ENCODE measurements at places on chromosomes 2 and 18. TPM values are rescaled to one million over a fixed set of nuclear protein-coding genes. Genes with fewer than 3 reads are reported as not detected.

DNA sequence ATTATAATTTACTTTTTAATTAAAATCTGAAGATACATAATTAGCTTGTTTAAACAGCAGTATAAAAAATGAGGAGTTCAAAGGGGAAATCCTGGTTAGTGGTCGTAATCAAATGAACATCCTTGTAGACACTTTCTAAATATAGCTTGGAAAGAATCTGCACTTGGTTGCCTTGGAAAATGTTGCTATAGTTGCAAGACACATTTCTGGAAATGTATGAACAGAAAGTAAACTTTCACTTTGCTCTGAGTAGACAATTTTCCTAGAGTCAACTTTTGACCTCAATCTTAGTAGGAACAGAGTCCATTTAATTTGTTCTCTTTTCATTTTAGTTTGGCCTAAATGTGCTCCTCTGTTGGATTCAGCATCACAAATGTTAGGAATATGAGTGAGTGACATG, 38.3 kb downstream of the GCA start:
- no peak for DNase-seq

DNA sequence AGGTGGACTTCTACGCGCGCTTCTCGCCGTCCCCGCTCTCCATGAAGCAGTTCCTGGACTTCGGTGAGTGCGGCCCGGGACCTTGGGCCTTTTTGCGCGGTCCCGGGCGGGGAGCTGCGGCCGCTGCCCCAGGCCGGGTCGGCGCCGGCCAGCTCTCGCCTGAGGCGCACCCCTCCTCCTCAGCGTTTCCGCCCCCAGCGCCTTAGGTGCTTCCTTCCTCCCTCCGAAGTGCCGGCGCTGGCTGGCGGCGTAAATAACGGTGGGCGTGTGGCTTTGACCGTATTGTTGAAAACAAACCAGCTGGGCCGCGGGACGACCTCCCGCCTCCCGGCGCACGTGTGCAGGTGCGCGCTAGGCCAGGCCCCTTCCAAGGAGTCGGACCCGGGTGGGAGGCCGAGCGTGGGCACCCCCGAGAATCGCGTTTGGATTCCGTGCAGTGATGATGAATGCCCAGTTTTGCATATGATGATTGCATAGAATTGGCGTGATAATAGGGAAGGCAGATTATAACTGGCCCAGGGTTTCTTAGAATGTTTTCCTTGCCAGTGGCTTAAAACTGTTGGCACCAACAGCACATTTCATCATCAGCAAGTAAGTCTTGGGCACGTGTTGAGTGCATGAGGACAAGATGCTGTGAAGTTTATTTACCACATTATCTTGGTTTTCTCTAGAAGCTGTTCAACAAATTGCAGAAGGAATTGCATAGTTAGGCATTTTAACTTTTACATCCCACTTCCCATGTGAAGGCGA, 569 bp downstream of the PDK1 start:
- DNase-seq: peak; percentile 63

DNA sequence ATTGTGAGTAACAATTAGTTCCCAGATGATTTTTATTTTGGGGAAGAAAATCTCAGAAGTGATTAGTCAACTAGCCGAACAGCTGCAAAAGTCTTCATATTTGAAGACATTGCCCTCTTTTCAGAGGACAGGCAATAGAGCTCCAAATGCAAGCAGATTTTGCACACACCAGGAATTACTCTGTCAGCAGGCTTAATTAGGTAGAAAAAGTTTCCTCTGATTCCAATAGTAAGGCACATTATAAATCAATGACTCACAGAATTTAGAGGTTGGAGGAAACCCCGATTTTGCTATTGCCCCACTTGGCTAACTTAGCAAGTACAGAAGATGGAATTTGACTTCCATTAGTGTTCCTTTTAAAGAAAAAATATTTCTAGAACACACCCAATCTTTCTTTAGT, 30.7 kb upstream of the SCN1A start:
- no peak for DNase-seq

DNA sequence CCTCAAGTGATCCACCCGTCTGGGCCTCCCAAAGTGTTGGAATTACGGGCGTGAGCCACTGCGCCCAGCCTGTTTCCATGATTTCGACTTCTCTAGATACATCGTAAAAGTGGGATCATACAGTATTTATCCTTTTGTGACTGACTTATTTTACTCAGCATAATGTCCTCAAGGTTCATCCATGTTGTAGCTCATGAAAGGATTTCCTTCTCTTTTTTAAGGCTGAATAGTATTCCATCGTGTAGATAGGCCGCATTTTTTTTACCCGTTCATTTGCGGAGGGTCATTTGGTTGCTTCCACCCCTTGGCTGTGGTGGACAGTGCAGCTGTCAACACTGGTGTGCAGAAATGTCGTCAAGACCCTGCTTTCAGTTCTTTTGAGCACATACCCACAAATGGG, 48.8 kb upstream of the SMAD7 start:
- DNase-seq: no peak

DNA sequence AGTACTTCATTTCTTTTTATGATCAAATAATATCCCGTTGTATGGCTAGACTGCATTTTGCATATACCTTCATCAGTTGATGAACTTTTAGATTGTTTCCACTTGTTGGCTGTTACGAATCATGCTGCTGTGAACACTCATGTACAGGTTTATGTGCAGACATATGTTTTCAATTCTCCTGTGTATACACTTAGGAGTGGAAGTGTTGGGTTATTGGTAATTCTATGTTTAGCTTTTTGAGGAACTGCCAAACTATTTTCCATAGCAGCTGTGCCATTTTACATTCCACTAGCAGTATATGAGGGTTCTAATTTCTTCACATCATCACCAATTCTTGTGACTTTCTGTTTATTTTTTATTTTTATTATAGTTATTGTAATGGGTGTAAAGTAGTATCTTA, 32.1 kb upstream of the LCLAT1 start:
- no peak for DNase-seq

- no peak for DNase-seq
Observed at GRCh38 chr2:2758793-2759367, 427.8 kb upstream of the MYT1L start.

DNA sequence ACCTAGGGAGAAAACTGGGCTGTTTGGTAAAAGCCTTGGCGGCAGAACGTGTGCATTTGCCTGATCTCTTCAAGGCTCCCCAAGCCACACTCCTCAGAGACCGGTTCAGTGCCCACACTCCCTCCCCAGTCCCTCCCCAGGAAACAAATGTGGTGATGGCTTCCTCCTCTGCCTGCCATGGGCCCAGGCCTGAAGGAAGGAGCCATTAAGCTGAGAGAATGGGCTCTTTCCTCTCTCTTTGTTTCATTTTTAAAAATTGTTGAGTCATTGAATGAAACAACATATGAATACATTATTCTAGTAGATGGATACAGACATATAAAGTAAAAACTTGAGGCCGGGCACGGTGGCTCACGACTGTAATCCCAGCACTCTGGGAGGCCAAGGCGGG, 50.6 kb upstream of the YWHAQ start:
- no peak for DNase-seq

DNA sequence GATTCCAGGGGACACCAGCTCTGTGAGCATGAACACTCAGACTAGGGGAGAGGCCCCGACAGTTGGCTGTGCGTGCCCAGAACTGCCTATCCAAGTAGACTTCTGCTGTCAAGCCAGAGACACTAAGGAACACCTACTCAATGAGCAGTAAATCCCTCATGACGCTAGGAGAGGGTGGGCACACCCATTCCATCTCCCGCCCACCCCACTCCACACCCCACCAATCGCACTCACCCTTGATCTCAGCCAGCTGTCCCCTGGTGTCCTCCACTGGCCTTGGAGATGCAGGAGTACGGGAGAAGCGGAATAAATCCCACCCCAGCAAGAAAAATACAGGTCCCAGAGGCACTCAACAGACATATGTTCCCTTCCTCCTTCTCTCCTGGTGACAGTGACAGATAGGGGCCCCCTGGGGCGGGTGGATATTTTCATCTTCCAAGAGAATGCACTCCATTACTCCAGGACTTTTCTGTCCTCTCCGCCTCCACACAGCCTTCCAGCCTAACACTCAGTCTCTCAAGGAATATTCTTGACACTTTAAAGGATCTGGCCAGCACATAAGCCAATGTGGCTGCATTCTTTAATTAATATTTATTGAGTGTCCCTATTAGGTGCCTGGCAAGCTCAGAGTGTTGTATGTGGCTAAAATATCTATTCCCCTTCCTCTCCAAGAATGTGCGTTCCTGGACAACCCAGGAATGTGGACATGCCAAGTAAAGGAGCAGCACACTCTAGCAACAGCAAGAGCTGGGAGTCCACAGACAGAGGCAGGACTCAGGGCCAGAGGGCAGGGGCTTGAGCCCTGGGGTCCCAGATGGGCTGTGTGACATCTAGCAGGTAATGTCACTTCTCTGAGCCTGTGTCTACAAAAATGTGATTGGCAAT, 13.1 kb upstream of the SMAD7 start:
- DNase-seq: no peak

DNA sequence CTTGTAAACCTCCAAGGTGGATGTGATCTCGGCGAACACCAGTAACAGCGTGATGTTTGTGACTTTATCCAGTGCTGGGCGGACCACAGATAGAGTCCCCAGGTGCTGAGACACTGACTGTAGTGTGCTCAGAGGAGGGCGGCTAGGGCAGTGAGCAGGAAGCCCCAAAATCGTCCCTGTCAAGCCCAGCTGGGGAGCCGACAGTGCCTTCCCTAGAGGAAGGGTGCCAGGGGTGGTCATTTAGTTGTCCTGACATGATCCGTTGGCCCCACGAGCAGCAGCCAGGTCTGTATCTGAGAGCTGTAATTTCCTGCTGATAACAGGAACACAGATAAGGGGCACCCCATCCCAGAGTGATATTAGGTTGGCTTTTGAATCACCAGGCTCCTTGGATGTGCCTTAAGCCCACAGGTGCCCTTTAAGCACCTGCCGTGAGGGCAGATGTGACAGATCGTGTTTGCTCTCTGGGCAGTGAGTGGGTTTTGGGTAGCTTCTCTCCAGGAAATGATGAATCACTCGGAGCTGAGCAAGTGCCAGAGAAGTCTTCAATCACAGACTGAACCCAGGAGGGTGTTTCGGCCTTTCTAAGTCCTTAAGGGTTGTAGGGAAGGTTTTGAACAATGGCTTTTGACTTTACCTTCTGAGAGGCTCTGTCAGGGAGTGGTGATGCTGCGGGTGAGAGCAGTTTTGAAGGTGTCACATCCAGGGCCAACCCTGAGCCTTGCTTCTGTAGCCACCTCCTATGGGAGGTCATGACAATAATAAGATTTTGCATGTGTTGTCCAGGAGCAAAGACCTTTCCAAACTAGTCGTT, 7.7 kb downstream of the LPIN1 start:
- peak; percentile 37 for DNase-seq

- DNase-seq: no peak
Observed at GRCh38 chr2:27771202-27771547, 344 bp upstream of the MRPL33 start.

Gene GPR55
- not detected for total RNA-seq

Gene CIDEA
- total RNA-seq: not detected
